IMR-90 (cell line): ENCODE measurements at places on chromosomes 4 and X.
A peak's percentile ranks its signal among the peaks of the same experiment; 100 is the strongest.

- DNase-seq, result no peak
Measured at GRCh38 chr4:26727844-26728243, 132.8 kb upstream of the STIM2 start.

DNA sequence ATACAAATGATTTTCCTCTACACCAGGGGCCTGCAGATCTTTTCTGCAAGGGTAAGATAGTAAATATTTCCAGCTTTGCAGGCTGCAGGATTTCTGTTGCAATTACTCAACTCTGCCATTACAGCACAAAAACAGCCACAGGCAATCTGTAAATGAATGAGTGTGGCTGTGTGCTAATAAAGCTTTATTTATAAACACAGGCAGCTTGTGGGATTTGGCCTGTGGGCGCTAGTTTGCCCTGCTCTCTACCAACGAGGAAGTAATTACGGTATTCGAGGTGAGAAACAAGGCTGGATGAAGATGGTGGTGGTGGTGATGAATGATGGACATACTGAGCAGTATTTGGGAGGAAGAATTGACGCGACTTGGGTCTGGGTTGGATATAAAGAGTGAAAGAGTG lies 30.7 kb downstream of the ADGRG2 start:
- DNase-seq, result no peak

DNA sequence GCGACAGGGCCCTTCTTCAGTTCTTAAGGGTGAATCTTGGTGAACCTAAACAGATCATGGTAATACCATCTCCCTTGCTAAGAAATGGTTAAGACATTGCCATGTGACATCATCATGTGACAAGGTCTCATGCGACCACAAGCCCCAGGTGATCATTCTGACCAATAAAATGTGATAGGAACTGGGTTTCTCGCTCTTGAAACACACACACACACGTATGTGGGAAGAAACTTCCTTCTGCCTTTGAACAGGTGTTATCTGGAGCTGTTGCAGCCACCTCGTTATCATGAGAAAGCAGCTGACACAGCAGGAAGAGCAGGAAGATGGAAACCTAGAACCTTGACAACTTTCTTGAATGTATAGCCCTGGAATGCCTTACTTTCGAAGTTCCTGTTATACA lies 10.2 kb downstream of the SOD3 start:
- no peak for DNase-seq

DNA sequence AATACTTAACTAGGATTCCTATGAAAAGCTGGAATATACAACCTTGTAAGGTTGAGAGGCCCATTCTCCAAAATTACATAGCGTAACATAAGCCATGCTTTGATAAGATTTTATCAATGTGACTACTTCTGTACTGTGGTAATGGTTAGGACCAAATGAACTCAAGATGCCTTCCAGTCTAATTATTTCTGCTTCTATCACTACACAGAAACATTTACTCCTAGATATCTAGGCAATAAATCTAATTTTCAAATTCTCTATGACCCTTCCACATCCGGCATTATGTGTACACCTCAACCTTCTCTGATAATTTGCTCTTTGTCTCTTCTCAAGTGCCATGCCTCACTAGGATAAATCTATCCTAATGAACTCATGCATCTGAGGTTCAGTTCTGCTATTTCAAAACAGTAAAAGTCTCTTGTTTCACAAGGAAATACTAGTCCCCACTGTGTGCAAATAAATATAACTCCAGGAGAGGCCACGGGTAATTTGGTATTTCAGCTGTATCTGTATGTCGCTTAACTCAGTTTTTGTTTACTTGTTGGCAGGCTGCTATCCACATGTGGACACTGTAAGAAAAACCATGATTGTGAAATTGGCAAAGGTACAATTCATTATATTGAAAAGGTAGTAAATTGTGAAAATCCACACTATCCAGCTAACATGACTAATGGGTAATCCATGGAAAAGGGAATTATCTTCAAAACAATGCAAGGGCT lies 93.3 kb downstream of the PRDM5 start:
- DNase-seq, result peak; percentile 70

DNA sequence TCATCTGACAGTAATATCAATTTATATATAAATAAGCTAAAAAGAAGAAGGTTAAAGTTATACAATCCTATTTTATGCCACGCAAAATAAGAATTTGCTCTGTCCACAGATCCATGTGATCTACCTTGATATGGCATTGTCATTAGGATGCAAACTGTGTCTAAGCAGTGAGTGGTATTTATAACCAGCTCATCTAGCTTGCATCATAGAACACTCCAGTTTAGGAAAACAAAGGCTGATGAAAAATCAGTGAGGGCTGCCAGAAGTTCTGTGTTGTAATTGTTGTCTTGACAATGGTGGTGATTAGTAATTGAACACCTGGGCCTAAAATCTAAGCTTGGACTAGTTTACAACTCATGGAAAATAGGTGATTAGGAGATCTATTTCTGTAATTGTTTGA lies 111.0 kb downstream of the CPE start:
- DNase-seq, result no peak

DNA sequence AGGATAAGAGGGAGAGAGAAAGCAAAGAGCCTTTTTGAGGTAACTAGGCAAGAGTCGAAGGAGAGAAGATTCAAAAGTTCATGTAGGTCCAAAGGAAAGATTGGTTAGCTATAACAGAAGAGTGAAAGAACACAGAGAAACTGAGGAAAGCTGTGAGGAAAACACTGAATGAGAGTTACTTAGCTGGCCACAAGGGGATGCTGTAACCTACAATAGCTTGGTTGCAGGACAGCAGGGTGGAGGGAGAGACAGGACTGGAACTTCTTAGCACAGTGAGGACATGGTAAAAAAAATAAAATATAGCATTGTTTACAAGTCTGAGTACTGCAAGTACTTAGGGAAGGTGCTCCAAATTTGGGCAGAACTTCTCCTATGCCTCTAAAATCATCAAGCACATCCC lies 48.3 kb downstream of the RAI2 start:
- DNase-seq, result no peak

DNA sequence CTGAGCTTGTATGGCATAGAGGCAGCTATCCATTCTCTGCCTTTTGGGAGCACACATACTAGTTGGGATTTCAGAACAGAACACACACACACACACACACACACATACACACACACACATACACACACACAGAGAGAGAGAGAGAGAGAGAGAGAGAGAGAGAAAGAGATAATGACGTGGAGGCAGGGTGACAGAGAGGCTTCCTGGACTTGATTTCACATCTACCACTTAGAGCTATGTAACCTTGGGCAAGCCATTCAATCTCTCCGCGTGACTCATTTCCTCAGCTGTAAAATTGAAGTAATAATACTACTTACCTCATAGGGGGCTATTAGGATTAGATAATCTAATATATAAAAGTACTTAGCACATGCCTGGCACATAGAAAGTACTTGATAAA lies 12.3 kb upstream of the GRIA3 start:
- no peak for DNase-seq

DNA sequence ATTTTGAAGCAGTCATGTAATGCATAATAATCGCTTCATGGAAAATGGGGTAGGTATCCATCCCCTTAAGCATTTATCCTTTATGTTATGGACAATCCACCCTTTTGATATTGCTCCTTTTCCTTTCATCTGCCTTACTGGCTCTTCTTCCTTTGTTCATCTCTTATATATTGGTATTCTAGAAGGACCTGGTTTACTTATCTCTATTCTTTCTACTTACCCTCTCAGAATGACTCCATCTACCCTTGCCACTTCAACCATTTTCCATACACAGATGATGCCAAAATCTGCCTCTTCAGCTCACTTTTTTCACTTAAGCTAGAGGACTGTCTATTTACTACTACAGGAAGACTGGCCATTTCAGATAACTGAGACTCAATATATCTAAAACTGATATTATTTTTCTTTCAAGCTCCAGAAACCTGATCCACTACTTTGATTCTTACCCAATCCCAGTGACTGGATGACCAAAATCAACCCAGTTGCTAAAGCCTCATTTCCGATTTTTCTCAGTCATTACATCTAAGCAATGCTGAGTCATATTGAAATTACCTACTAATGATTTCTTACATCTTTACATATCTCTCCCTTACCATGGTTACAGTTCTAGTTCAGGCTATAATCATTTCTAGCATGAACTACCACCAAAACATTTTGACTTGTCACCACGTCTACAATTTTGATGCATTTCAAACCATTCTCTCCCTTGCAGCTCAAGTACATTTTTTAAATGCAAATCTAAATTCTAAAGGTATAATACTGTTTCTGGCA lies 93.7 kb downstream of the FAAH2 start:
- no peak for DNase-seq

DNA sequence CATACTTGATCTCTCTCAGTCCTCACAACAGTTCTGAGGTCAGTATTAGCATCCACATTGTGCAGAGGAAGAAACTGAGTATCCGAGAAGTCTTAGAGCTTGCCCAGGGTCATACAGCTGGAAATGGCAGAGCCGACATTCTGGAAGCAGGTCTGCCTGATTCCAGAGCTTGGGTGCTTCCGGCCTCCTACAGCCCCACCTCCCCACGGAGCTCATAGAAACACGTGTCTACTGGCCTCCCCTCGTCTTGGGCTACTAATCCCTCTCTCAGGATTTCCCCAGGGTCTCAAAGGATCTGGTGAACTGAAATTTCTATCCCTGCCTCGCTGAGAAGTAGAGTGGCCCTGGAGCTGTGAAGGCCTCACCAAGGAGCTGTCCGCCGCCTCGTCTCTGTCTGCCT lies 12.0 kb upstream of the KDM5C start:
- DNase-seq, result no peak

- peak; percentile 1 for DNase-seq
Measured at GRCh38 chrX:134144231-134144630, 92.8 kb upstream of the CCDC160 start.

GRCh38 chr4:23039818-23040217 lies 347.1 kb downstream of the GBA3 start:
- no peak for DNase-seq

GRCh38 chr4:13527981-13528820 lies 16.1 kb downstream of the NKX3-2 start:
- no peak for DNase-seq

DNA sequence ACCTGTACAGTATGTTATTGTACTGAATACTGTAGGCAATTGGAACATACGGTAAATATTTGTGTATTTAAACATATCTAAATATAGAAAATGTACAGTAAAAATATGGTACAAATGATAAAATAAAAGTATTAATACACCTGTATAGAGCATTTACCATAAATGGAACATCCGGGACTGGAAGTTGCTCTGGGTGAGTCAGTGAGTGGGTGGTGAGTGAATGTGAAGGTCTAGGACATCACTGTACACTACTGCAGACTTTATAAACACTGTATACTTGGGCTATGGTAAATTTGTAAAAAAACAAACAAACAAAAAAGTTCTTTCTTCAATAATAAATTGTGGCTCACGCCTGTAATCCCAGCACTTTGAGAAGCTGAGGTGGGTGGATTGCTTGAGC lies 52.4 kb upstream of the FHL1 start:
- peak; percentile 10 for DNase-seq

GRCh38 chr4:48008021-48008596 lies 8.4 kb downstream of the CNGA1 start:
- DNase-seq, result no peak

GRCh38 chr4:106048250-106048971 lies 153.1 kb downstream of the NPNT start:
- DNase-seq, result peak; percentile 77

- no peak for DNase-seq
Measured at GRCh38 chr4:101512416-101512815, 165.1 kb upstream of the PPP3CA start.

DNA sequence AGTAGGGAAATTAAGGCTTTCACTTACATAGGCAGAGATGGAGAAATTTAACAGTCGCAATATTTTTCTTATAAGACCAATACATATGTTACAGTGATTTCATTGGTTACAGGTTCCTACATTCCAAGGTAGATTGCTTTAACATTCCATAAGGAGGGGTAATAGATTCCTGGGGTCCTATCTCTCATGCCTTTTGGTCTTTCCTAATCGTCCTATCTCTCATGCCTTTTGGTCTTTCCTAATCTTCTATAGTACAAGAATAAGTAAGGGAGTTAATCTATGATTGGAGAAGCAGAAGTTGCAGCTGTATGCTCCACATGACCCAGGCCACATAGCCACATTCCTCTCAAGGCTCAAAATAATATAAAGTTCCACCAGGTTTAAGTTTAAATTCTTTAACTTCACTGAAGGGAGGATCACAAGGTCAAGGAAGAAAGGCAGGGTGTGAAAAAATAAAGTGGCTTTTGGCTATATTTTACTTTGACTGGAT lies 285.0 kb upstream of the BOD1L1 start:
- peak; percentile 18 for DNase-seq

DNA sequence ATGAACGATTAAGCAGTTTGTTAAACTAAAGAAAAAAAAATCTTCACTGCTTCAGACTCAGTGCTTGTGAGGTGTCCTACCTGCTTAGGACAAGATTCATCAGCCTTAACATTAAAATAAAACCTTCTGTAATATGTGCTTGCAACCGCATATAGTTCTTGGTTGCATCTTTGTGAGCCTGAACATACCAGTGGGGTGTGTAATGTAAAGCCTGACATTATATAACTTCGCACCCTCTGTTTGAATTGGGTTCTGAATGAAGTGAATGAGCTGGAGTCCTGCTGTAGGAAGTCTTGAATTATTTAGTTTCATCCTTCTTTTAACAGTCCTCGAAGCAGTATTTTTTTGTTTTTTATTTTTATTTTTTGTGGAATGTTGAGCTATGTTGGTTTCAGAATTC lies 3.1 kb downstream of the KDM6A start:
- peak; percentile 37 for DNase-seq

- DNase-seq, result peak; percentile 5
Measured at GRCh38 chr4:100907465-100908454, 389.9 kb upstream of the EMCN start.
